Cardiac fibroblast (primary cell): ENCODE measurements at places on chromosomes 2 and 18.

DNA sequence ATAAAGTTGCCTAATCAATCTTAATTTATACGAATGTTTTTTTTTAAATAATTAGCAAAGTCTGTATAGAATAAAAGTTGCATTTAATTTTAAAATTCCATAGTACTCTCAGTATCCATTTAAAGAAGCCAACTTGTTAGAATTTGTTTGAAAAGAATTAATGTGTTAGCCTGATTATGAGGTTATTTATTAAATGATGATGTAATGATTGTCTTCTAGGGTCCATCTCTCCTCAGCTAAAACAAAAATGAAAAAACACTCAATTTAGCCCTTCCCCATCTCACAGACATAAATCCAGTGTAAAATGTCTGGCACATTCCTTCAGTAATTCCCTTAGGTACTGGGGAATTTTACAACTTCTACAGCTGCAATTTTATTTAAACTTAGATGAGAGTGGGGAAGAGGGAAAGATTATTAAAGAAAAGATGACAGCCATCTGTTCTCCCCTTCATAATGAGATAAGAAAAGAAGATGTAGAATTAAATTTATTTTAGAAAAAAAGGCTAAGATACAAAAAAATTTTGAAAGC is 68.6 kb downstream of the BARD1 start:
- peak; percentile 16 for DNase-seq

DNA sequence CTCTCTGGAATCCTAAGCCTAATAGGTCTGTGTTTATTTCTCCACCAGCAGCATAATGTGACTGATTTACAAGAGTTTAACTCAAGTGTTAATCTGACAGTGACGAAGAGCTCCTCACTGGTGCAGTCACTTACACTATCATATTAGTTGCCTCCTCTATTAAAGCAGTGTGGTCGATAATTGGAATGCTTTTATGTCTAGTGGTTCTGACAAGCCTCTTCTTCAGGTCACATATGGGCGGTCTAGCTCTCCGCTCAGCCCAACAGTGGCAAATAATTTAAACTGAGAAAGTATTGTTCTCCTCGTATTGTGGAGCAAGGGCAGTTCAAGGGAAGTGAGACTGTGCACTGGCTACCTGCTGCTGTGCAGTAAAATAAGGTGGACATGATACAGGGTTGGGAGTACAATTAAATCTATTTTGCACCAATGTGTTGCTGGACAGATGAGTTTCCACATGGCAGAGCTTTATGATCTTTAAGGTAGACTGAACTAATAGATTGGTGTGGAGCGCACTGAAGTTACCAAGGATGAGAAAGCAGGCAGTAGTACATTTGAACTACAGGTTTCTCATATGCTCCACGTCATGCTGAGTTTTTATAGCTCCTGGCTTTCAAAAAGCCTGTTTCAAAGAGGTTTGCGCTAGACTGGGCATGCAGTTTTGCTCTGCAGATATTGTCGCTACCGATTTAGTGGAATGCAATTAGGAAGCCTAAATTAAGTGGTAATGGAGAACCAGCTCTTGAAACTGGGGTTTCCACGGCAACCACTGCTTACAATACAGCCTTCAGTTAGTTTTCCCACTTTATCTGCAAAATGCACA is 151.7 kb upstream of the POU3F3 start:
- no peak for DNase-seq

- DNase-seq, result no peak
These were observed 2.9 kb upstream of the SERPINB3 start for GRCh38 chr18:63664571-63664970.

DNA sequence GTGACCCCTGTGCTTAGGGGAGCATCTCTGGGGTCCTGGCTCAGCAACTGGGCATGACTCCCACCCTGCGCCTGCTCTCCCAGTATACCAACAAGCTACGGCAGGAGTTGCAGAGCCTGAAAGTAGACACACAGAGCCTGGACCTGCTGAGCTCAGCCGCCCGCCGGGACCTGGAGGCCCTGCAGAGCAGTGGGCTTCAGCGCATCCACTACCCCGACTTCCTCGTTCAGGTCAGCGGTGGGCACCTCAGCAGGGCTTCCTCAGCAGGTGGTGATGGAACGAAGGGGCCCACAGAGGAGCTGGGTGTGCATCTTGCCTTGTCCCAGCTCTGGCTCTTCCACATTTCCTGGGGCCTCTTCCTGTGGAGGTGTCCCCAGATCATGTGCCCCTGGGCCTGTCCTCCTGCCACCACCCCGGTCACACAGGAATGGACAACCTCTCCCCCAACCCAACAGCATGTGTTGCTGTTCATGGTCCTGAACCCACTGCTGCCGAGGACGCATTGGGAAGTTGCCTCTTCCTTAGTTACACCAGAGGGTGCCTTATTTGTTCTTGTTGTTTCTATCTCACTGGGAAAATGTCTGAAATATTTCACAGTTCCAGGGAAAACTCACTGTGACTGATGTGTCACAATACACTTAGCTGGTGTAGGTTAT is 10.8 kb downstream of the PROM2 start:
- DNase-seq, result no peak
